ENCODE measurements at places on chromosomes 2 and 18. TPM values are rescaled to one million over a fixed set of nuclear protein-coding genes. Genes with fewer than 3 reads are reported as not detected.

The GULP1 gene
- 27.5 TPM for total RNA-seq

The PAX3 gene
- not detected for total RNA-seq

The MEIS1 gene
- 1.2 TPM for total RNA-seq

The GAREM2 gene
- total RNA-seq, result 5.6 TPM

The CNRIP1 gene
- total RNA-seq, result 2.1 TPM

The UCN gene
- 1.2 TPM for total RNA-seq

The UGT1A8 gene
- not detected for total RNA-seq

The FOXI3 gene
- not detected for total RNA-seq

The ALPI gene
- total RNA-seq, result not detected

The CLEC4F gene
- total RNA-seq, result not detected

The ABCA12 gene
- total RNA-seq, result 0.17 TPM

The CNTNAP5 gene
- total RNA-seq, result not detected

The PARD3B gene
- 1.1 TPM for total RNA-seq

The MOGAT1 gene
- total RNA-seq, result not detected

The ALPG gene
- 0.33 TPM for total RNA-seq

The UGT1A10 gene
- total RNA-seq, result not detected

The BCL2L11 gene
- total RNA-seq, result 9.1 TPM

The IL1B gene
- 0.15 TPM for total RNA-seq

The DUSP2 gene
- 0.41 TPM for total RNA-seq

The FBXO36 gene
- 1.7 TPM for total RNA-seq

The APLF gene
- 0.80 TPM for total RNA-seq

The LDLRAD4 gene
- 2.3 TPM for total RNA-seq

The GPR39 gene
- total RNA-seq, result 7.5 TPM

The ARID5A gene
- total RNA-seq, result 5.3 TPM

The CDK15 gene
- not detected for total RNA-seq

The CIB4 gene
- 0.38 TPM for total RNA-seq

The ID2 gene
- total RNA-seq, result 92.5 TPM

The CCDC93 gene
- total RNA-seq, result 12.4 TPM

The FSIP2 gene
- not detected for total RNA-seq

The KCNK3 gene
- 0.76 TPM for total RNA-seq

The AMER3 gene
- total RNA-seq, result not detected

Measured in A549 treated with Mapracorat at 1 μM for 4 hours (cell line).